ENCODE measurements at places on chromosomes 1 and 21. TPM values are rescaled to one million over a fixed set of nuclear protein-coding genes. Genes with fewer than 3 reads are reported as not detected.
A peak's percentile ranks its signal among the peaks of the same experiment; 100 is the strongest.

GRCh38 chr1:228955691-228956090, 220.4 kb downstream of the RHOU start:
- no peaks in the 10 kb centered on the region for H3K27me3 ChIP-seq
- DNase-seq, result no peak
- H3K4me1 ChIP-seq, result no peaks in the 10 kb centered on the region
- H3K4me3 ChIP-seq, result no peak overlapping the region

- no peak overlapping the region for H3K27ac ChIP-seq
- no peaks in the 10 kb centered on the region for H3K36me3 ChIP-seq
- DNase-seq, result no peak
Observed at GRCh38 chr1:66012106-66012784, 219.6 kb downstream of the PDE4B start.

DNA sequence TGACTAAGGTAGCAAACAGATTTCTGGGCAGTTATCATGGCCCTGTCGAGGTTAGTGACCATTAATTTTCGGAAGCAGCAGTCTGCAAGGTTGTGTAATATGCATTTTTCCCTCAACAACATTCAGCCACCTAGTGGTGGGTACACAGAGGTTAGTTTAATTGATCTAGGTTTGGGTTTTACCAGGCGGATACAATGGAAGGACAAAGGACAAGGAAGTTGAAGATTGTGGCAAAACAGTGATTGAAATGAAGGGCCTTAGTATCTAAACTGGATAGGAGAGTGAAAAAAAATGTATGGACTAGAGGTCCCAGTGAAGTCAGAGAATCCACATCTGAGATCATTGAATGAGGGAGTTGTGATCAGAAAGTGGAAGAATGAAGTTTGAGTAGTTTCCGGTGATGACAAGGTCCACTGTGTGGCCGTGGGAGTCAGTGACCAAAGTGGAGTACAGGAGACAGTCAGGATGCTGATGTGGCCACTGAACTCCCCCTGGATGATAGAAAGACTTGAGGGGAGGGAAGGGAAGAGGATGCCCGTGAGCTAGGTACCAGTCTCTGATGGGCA, 2.8 kb downstream of the ARMH1 start:
- peaks cover 15% of the 10 kb centered on the region for H3K4me1 ChIP-seq
- H3K4me3 ChIP-seq, result no peak overlapping the region
- no peak for DNase-seq
- H3K36me3 ChIP-seq, result no peaks in the 10 kb centered on the region
- no peaks in the 10 kb centered on the region for H3K27me3 ChIP-seq

Gene KRTAP21-2
- not detected for total RNA-seq

Gene TRMT13
- 18.9 TPM for total RNA-seq

DNA sequence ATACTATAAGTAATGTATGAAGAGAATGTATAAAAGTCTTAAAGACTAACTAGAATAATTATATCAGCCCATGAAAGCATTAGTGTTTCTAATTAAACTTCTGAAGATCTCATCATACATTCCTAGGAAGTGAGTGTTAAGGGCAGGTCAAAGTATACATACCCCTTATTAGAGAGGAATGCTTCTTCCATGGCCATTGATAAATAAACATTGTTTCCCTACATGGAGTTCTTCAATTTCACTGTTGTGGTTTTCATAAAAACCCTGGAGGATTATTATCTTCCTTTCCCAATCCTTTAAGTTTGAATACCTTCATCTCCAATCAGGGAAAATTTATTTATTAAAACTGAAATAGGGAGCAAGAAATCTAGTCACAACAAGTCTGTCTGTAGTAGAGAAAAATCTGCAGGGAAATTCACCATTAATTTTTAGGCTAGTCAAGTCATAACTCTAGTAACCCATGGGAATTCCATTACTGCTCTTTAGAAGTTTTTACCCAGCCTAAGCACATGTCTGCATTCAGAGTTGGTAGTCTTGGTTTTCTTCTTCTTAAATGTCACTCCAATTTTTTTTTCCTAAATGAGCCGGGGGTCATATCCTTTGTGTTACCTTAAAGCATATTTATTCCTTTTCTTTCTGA, 147.0 kb downstream of the TNFSF18 start:
- no peak overlapping the region for H3K27ac ChIP-seq
- H3K4me3 ChIP-seq, result no peak overlapping the region
- no peak for DNase-seq
- no peaks in the 10 kb centered on the region for H3K27me3 ChIP-seq

GRCh38 chr1:226532553-226532952, 16.0 kb upstream of the STUM start:
- no peaks in the 10 kb centered on the region for H3K4me1 ChIP-seq

Gene TSPEAR
- not detected for total RNA-seq

Gene MASP2
- total RNA-seq, result not detected

DNA sequence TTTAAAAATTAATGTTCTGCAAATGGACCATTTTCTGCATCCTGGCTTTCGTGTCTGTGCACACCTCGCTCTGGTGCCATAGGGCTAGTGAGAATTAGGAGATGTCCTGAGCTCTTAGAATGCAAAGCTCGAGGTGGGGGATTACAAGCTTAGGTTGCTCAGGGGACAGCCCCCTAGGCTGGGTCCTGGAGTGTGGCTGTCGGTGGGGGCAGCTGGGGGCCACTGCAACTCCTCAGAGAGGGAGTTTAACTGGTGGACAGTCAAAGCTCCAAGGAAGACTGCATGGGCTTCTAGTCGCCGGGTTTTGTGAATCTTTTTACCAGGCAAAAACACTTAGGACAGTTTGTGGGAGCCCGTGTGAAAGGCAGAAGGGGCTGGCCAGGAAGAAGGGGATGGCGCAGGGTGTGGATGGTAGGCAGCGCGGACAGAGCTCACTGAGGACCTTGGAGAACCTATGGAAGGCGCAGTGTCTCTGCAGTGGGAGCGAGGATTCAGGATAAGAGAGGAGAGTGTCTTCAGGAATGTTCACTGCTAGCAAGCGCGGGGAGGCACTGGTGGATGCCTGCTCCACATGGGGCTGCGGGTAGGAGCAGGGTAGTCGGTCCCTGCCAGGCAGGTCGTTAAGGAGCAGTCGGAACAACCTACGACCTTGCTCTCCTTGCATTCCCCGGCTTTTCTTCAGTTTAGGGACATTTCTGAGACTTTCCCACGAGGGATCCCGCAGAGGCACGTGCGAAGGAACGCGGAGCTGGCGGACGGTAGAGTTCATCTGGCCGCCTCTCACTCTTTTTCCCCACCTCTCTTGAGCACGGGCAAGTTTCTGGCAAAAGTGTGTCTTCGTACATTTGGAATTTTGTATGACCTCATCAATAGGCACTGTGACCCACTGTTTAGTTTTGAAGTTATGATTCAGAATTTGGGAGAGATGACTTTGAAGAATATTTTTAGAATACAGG, 12.9 kb upstream of the KCNE1 start:
- H3K4me3 ChIP-seq, result peak overlapping the region; percentile 10
- DNase-seq, result no peak
- no peaks in the 10 kb centered on the region for H3K36me3 ChIP-seq
- no peaks in the 10 kb centered on the region for H3K27me3 ChIP-seq
- H3K4me1 ChIP-seq, result peaks cover 3% of the 10 kb centered on the region

GRCh38 chr1:203268901-203269653, 36.2 kb upstream of the BTG2 start:
- no peak for DNase-seq
- H3K27me3 ChIP-seq, result no peaks in the 10 kb centered on the region
- peaks cover 5% of the 10 kb centered on the region for H3K4me1 ChIP-seq
- no peaks in the 10 kb centered on the region for H3K36me3 ChIP-seq

DNA sequence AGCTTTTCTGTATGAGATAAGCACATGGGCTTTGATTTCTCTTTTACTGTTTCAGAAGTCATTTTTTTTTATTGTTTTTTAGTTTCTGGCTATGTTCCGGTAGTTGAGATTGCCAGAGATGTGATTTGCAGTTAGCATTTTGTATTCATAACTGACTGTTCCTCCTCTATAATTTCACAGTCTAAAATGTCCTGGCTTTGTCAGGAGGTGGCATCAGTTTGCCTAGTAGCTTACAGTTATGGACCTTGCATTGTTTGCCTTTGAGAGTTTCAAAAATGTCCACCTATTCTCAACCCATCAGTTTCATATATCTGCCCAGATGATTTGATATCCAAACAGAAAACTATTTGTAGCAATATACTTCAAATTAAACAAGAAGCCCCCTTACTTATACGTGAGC, 39.5 kb upstream of the ST6GALNAC3 start:
- H3K27ac ChIP-seq, result no peak overlapping the region
- H3K27me3 ChIP-seq, result no peaks in the 10 kb centered on the region
- H3K4me1 ChIP-seq, result no peaks in the 10 kb centered on the region
- H3K36me3 ChIP-seq, result no peaks in the 10 kb centered on the region
- H3K4me3 ChIP-seq, result no peak overlapping the region
- no peak for DNase-seq

Gene LYPD8
- total RNA-seq, result 0.24 TPM

DNA sequence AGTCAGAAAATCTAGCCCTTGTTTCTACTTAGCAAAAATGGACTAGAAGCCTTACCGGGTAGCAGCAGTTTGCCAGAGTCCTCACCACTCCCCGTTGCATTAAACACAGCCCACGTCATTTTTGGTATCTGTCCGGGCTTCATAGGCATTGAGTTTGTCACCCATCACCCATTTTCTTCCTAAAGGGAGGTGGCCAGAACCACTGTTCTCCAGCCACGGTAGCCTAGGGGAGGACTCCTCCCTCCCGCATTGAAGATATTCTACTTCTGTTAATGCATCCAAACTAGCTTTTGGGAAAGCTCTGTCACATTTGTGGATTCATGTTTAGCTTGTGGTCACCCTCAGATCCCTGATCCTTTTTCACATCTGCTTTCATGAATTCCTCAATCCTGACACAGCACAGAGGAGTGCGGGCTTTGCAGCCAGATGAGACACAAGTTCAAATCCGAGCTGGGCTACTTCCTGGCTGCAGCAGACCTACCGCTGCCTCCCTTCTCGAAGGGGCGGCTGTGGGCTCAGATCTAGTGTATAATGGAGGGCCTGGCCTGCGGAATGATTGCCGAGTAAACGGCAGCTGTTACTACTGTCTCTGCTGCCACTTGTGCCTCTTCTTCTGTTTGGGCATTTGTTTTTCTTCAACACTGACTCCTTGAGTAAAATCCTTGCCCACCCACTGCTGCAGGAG, 63.2 kb upstream of the EFHD2 start:
- no peaks in the 10 kb centered on the region for H3K36me3 ChIP-seq
- H3K27me3 ChIP-seq, result no peaks in the 10 kb centered on the region

- no peak overlapping the region for H3K4me3 ChIP-seq
- no peak overlapping the region for H3K27ac ChIP-seq
- no peak for DNase-seq
- no peaks in the 10 kb centered on the region for H3K36me3 ChIP-seq
- no peaks in the 10 kb centered on the region for H3K27me3 ChIP-seq
Observed at GRCh38 chr1:89939693-89940438, 55.0 kb upstream of the ZNF326 start.

DNA sequence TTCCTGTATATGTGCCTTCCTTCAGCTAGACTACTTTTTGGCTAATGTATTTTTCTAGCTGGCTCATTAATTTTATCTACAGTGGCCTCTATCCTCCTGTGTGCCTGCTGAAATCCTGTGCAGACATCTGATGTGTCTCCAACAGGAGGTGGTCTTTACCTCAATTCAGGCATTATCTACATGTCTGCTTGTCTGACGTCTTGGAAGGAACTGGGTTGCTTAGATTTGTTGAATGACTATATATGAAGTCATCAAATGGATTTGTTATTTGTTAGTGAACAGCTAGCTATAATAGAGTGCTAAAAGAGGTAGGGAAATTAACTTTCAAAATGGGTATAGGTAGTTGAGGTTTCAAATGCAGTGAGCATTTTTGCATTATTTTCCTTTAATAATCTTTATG, 6.7 kb downstream of the RPL5 start:
- no peak overlapping the region for H3K4me3 ChIP-seq
- no peak for DNase-seq
- peaks cover 4% of the 10 kb centered on the region for H3K4me1 ChIP-seq
- H3K27me3 ChIP-seq, result no peaks in the 10 kb centered on the region
- H3K36me3 ChIP-seq, result no peaks in the 10 kb centered on the region

Gene FCRL4
- total RNA-seq, result not detected

DNA sequence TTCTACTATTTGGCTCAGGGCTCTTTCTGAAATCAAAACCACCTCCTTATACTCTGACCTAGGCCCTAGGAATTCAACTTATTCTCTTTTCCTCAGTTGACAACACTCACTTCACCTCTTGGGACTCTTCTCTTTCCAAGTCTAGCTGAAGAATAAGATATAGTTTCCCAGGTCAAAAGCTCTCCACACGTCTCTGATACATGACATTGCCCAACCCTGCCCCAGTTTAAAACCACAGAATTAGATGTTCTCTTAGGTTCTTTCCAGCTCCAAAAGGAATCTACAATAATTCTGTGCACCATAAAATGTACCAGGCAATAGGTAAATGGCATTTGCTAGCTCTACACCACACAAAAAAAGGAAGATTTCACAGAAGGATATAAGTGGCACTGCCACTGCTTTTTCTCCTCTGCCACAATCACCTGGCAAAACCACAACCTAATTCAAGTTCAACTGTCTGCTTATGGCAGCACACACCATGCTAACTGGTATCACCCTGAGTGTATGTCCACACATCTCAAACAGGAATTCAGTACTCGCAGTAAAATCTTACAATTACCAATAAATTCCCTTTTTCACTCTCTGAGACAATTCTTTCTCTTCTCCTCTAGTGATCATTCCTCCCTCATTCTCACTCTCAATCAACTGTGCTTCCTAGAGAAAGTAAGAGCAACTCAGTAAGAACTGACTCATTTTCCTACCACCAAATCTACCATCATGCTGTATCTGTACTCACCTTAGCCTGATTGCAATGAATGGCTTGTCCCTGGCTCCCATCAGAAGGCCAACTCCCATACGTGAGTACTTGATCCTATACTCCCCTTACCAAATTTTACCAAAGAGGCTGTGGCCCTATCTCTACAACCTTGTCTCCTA, 27.3 kb downstream of the ZBTB8OS start:
- no peaks in the 10 kb centered on the region for H3K27me3 ChIP-seq
- no peak overlapping the region for H3K27ac ChIP-seq
- H3K4me1 ChIP-seq, result no peaks in the 10 kb centered on the region
- no peaks in the 10 kb centered on the region for H3K36me3 ChIP-seq
- DNase-seq, result no peak

GRCh38 chr1:38788341-38789336, 70.9 kb downstream of the RRAGC start:
- H3K4me3 ChIP-seq, result no peak overlapping the region
- H3K27me3 ChIP-seq, result no peaks in the 10 kb centered on the region
- no peaks in the 10 kb centered on the region for H3K36me3 ChIP-seq
- H3K4me1 ChIP-seq, result no peaks in the 10 kb centered on the region

Data from ovary (tissue), 10 donors.